Activated CD4-positive, alpha-beta T cell treated with anti-CD3 and anti-CD28 coated beads, Interleukin-2, Interleukin-6, amounts not matched to agents 100 ng/mL and 50 ng/mL, durations not matched to agents 16 hours and 8 hours (primary cell): ENCODE measurements at places on chromosomes 4 and X.

- DNase-seq, result no peak
These were observed 108.2 kb downstream of the PCDH7 start for GRCh38 chr4:30828264-30828926.

- no peak for DNase-seq
These were observed 705.4 kb downstream of the RAB28 start for GRCh38 chr4:12778706-12779105.

DNA sequence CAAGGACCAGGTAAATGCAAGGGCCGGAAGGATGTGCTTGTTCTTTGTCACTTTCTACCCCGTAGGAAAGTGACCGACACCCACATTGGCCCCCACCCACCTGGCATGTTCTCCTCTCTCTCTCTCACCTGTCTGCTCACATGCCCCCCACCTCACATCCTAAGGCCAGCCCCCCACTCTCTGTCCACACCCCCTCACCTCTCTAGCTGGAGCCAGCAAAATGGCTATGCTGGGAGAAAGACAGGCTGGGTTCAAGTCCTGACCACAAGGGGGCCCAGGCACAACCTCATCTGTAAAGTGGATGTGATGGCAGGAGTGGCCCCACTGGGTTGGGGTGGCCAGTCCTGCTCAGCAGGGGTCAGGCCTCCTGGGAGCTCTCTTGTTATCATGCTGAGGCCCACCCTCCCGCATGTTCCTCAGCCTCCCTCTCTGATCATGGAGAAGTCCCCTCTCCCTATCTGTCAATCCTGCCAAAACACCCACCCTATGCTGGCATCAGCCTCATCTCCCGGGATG lies 1.7 kb upstream of the PPP2R2C start:
- DNase-seq, result peak; percentile 8

DNA sequence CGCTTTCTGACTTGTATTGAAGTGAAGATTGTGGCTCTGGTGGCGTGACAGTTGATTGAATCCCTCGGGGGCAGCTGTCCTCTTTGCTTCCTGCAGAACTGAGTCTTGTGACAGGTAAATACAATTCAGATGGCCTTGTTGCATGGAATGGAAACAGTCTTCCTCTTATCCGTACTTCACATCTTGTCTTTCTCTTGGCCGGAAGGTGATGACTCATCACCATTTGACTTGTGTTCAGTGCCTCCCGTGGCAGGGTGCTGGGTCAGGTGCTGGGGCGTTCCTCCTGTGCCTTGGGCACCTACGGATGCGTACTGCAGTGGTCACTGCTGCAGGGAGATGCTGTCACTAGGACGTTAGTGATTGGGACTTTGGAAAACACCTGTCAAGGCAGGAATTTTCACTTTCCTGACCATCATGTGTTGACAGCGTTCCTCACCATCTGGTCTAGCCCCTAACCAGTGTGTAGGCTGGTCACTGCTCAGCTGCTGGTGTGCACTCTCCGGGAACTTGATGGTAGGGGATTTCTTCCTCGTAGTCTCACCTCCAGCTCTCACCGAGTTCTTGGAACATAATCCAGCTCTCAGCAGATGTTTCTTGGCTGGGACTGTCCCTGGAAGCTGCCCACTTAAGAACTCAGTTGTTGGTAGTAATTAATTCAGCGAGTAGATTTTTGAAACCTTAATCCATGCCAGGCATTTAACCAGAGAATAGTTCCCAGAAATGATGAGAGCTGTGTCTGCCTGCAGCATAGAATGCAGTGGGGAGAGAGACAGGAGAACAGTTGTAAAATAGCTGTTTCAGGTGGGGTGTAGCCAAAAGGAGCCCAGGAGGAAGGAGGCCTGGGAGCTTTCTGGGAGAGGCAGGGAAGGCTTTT lies 7.2 kb downstream of the TBC1D14 start:
- DNase-seq, result peak; percentile 85

DNA sequence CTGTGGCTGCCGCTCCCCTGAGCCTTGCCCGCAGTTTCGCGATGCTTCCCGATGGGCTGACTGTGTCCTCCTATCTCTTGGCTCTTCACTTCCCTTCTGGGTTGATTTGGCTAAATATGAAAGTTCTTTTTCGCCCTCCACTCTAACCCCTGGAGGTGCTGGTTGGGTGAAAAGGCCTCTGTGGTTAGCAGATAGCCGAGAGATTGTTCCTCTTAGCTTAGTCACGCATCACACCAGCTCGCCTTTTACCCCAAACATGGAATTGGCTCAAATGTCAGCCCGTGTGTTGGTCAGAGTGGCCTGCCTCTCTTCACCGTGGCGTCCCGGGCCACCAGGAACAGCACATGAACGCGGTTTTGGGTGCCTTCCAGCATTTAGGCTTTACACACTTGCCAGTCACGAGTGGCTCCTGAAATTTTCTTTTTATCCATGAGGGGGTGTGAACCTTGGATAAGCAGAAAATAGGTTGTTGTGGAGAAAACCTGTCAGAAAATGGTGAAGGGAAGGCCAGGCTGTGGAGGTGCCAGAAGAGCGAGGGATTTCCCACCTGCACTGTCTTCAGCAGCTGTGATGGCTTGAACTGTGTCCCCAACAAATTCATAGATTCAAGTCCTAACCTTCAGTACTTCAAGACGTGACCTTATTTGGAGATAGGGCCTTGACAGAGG lies 8.9 kb downstream of the CLCN4 start:
- no peak for DNase-seq

DNA sequence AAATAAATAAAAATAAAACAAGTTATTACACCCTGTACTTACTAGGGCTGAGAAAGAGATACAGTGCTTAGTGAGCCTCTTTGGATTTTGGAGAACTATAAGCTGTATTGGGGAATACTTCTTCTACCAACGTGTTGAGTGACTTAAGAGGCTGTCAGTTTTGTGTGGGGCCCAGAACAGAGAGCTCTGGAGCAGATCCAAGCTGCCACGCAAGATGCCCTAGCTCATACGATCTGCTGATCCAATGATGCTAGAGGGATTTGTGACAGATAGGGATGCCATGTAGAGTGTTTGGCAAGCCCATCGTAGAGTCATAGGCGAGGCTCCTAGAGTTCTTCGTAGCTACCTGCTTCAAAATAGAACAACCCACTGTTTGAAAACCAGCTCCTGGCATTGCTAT lies 60.3 kb upstream of the KLF3 start:
- DNase-seq, result no peak

DNA sequence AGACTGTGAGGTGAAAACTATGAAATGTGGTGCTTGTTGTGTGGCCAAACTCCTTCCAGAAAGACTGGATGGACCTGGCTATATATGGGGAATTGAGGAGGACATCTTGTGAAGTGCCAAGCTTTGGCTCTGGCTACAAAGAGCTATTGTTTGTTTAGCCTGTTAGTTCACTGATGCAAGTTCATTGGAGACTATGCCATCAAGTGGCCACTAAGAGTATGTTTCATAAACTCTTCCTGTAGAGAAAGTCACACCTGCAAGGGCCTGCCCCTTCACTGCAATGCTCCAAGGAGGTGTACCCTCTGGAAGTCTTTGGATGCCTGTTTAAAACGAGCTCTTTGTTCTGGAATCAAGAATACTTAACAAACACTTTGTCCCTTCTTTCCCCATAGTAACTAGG lies 382.0 kb downstream of the GABRG1 start:
- no peak for DNase-seq

DNA sequence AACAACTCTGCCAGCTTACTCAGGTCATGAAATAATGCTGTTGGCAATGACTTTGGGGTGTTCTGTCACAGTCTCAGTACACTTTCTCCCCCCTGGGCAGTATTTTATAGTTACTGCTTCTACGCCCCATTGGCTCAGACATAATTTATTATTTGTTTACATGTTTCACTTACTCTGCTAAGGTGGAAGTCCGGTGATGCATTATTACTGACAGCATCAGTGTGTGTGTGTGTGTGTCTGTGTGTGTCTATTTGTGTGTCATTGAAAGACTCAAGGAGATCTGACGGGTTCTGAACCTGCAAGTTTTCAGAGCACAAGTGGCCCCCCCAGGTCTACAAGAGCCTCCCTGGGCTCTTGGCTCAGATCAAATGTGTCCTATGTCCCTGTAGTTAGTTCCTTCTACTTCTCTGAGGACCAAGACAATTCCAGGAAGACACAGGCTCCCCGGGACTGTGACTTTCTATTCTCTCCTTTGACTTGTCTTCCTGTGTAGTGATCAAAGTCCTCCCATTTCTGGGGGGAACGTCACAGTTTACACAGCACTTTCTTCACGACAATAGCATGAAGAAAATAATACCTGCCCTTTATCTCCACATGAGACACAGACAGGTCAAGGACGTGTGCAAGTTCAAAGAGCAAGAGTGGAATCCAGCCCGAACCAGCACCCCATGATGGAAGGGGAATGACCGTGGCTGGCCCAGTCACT lies 283.7 kb upstream of the GATB start:
- no peak for DNase-seq

DNA sequence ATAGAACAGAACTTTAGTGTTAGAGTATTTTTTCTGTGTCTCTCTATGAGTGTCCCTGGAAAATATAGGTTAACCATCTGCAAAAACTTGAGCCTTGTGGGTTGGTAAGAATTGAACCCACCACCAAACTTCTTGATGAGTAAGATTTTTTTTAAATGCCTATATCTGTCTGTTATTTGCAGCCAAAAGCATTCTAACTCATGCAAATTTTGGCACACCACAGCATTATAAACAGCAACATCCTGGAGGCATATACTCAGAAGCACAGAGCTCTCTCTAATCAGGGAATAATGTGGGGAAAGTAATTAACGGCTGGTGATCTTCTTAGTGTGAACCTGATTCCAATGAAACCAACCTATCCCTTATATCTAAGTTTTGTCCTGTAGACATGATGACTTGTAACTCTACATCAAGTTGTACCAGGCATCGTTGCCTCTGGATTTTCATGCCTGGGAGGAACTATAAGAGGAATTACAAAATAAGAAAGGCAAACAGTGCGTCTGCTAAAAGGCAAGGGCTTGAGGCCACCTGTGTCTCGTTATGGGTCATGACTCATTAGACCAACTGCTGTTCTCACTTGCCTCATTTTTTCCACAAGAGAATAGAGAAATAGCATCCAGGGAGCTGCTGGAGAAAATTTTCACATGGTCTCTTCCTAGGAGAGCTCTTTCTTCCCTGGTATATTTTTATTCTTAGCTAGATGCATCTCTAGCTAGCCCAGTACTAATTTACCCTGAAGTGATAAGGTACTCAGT lies 202.4 kb downstream of the CHIC2 start:
- DNase-seq, result no peak

DNA sequence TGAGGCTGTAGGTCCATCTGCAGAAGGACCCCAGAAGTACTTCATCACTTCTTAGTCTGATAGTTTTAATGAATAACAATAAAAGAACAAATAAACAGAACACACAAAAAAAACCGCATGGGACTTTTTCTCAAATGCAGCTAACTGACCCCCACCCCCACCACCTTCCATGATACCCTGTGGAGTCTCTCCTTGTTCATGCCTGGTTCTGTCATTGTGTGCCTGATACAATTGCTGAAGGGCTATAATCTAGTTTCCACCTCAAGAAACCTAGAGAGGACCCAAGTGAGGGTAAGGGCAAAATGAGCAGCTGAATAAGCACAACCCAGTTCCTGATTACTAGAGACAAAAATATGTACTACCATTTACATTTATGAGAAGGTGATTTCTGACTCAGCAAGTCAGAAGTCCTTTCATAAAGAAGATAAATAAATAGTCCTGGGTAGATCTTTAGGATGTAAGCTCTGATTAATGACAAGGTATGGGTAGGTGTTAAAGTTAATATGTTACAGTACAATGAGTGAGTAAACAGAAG lies 155.1 kb downstream of the TMA16 start:
- DNase-seq, result no peak

DNA sequence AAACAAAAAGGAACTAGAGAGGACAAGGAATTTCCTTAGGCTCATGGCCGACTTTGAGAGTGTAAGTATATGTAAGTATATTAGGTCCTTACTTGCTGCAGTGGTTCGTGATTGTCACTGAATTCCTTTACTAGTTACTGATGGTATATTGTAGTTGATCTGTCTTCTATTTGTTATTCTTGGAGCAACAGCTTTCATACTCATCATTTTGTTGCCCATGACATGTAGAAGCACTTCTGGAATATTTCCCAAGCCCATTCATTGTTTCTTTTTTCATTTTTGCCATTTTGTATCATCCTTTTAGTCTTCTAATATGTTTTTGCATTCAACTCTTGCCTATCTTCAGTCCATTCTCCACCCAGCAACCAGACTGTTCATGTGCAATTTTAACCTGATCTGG lies 170.0 kb downstream of the ARHGAP10 start:
- no peak for DNase-seq

GRCh38 chr4:169340834-169341233 lies 70.1 kb upstream of the SH3RF1 start:
- no peak for DNase-seq

GRCh38 chrX:134669378-134670098 lies 11.3 kb upstream of the PLAC1 start:
- DNase-seq, result no peak

- DNase-seq, result no peak
These were observed 155.9 kb downstream of the STIM2 start for GRCh38 chr4:27016551-27016950.

DNA sequence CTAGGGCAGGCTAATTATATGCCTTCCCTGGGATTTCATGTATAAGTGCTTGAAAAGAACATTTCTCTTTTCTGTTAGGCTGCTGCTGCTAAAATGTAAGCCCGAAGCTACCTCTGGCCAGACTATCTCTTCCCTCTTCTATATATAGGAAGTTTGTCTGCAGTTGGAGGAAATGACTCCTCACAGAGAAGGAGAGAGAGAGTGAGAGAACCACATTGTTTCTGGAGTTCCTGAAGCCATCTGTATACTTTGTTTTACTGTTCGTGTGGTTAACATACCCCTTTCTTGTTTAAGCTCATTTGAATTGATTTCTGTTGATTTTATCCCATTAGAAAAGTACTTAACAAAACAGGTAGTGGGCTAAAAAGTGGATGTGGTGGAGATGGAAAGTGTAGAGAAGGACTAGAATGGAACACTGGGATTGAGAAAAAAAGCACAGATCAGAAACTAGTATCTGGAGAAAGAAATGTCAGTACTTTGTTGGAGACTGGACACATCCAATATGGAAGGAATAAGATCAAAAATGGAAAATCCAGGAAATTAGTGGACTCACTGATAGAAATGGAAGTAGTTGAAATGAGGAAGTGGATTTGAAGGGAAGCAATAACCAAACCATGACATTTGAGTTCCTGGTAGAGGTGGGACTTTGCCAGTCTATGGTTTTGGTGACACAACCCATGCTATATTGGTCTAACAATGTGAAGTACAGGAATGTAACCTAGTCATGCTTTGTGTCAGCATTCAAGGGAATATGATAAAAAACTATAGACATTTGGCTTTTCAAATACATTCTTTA lies 112.6 kb downstream of the TMA16 start:
- no peak for DNase-seq

GRCh38 chr4:37447886-37448285 lies 203.3 kb downstream of the NWD2 start:
- DNase-seq, result no peak

GRCh38 chrX:3428792-3429191 lies 82.3 kb upstream of the MXRA5 start:
- DNase-seq, result no peak

- no peak for DNase-seq
These were observed 134.1 kb downstream of the ELOVL6 start for GRCh38 chr4:110064295-110064694.

- no peak for DNase-seq
These were observed 365.5 kb downstream of the CXXC4 start for GRCh38 chr4:104129243-104129642.
